Mammary epithelial cell (primary cell): ENCODE measurements at places on chromosomes 3 and 15.
A peak's percentile ranks its signal among the peaks of the same experiment; 100 is the strongest.

GRCh38 chr3:147652651-147653366 is 243.6 kb downstream of the ZIC1 start:
- no peak for DNase-seq

GRCh38 chr3:179093807-179094206 is 22.2 kb upstream of the ZMAT3 start:
- peak; percentile 39 for DNase-seq

GRCh38 chr15:40915116-40915661 is 14.0 kb upstream of the DLL4 start:
- no peak for DNase-seq

DNA sequence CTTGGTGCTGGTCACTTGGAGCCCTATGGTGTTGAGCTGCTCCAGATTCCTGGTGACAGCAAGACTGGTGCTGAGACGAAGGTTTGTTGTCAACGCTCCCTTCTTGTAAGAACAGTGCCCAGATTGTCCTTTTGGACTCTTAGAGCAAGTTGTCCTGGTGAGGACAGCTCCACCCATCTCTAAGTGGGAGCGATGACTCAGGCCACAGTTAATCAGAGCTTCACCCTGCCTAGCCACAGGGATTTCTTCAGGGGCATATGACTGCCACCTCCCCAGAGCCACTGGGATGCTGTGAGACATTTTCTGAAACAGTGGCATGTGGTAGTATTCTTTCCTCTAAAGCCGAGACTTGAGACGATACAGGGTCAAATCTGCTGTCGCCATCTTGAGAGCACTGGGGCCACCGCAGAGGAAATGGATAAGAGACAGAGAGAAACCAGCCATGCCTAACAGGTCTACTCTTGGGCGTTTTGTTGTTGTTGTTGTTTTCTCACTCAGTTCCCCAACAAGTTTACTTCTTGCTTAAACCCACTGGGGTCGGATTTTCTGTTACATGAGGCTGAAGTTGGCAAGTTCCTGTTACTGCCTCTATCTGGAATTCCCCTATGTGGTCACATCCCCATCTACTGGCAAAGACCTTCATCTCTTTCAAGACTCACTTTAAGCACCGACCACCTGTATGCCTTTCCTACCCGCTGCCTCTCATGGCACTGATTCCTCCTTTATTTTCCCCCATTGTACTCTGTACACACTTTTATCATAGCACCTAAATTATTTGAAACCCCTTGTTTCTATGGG is 16.0 kb upstream of the PCOLCE2 start:
- peak; percentile 71 for DNase-seq

DNA sequence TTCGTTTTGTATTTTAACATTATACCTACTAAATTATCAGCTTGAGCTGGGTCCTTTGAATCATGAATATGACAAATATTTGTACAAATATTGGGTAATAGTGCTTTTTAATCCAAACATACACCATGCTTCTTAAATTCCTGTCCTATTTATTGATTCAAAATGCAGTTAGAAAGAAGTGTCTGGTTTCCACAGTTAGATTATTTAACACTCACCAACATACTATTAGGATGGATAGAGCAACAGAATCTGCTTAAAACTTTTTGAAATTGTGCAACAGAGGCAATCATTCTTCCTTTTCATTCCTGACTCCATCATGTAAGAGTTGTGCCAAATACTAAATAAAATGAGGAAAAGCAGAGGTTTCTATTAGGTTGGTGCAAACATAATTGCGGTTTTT is 281.2 kb downstream of the LSAMP start:
- no peak for DNase-seq

- no peak for DNase-seq
These were observed 12.4 kb downstream of the EFCC1 start for GRCh38 chr3:129013491-129013891.

DNA sequence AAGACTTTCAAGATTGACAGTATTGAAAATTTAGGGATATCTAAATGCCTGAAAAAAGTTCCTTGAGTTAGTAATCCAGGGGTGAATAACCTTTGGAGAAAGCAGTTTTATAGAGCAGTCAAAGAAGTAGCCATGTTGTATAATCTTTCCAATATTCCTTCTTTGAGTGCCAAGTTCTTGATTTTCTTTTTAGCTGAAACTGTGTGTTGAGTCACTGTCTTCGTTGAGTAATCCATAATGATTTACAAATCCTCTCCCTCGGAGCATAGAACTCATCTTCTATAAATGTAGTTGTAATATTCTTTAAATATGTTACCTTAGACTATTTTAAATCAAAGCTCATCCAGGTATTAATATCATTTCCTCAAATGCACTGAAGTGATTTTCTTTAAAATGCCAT is 135.2 kb downstream of the BBX start:
- peak; percentile 53 for DNase-seq

- no peak for DNase-seq
These were observed 8.6 kb upstream of the CYFIP1 start for GRCh38 chr15:22988811-22989210.

- no peak for DNase-seq
These were observed 1.7 kb upstream of the PHGR1 start for GRCh38 chr15:40349163-40349562.

DNA sequence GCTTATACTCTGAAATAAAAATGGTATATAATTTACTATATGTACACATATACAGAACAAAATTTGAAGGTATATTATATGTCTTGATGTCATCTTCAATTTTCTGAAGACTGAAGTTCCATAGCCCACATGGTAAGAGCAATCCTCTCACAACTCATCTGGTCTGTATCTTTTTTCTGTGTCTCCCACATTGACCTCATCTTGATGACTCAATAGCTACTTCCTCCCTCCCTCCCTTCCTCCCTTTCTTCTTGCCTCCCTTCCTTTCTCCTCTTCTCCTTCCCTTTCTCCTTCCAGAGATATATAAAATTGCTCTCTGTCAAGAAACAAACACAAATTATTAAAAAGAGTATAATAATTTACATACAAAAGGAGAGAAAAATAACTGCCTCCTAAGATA is 268.5 kb downstream of the SQOR start:
- DNase-seq: no peak

- peak; percentile 78 for DNase-seq
These were observed 17.5 kb downstream of the HDC start for GRCh38 chr15:50247819-50248655.
